ENCODE measurements at places on chromosomes 12 and 14. TPM values are rescaled to one million over a fixed set of nuclear protein-coding genes. Genes with fewer than 3 reads are reported as not detected.
A peak's percentile ranks its signal among the peaks of the same experiment; 100 is the strongest.

DNA sequence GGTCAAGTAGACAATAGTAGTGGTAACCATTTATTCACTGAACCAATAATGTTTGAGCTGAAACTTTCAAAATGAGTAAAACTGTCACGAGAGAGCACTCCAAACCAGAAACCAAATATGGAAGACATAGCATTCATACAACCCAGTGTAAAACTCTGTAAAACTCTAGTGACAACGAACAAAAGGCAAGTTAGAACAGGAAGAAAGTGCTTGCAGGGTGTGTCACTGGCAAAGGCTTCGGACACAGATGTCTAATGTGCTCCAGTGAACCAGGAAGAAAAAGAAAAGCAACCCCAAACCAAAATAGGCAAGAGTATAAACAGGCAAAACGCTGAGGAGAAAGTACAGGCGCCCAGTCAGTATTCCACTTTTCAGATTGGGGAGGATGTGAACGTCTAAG lies 79.3 kb upstream of the FZD10 start:
- DNase-seq = no peak

DNA sequence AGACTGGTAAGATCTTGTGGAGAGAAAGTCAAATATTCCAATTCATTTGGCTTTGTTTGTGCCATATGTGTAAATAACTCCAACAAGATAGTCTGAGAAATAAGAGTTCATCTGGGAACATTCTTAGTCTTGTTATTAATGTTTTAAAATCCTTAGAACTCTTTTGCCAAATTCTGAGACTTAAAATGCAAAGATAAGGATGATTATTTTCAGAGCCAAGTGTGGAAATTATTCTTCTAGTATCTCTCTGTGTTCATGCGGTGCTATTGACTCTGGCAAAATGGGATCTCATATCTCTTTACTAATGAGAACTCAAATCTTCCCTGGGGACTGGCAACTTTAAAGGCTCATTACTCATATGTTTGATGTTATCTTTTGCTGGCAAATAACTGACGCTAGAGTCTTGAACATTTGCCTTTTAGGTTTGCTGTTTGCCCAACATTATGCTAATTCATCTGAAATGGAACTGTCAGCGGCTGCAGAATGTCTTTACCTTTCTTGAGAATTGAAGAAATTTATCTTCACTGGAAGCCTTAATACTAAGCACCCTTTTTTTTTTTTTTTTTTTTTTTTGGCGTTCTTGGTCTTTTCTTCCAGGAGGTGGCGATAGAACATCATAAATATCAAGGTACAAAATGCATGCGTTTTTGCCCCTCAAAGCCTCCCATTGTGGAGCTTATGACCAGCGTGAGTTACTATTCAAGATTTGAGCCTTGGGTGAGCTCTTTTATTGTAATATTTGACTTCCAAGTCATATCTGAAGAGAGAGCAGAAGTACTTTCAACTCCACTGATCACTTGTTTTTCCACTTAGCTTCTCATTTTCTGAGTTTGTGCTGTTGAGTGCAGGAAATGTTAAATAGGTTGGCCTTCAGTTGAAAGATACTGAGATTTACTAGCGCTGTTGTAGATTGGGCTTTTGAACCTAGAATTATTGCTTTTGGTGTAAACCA lies 86.5 kb downstream of the CAND1 start:
- DNase-seq = peak; percentile 34

GRCh38 chr14:71932229-71932981 lies at the start of gene RGS6:
RGS6 (plus strand) TSS chr14:71932429.
- DNase-seq = peak; percentile 43

- no peak for DNase-seq
Measured at GRCh38 chr12:95460896-95461295, 13.1 kb upstream of the METAP2 start.

DNA sequence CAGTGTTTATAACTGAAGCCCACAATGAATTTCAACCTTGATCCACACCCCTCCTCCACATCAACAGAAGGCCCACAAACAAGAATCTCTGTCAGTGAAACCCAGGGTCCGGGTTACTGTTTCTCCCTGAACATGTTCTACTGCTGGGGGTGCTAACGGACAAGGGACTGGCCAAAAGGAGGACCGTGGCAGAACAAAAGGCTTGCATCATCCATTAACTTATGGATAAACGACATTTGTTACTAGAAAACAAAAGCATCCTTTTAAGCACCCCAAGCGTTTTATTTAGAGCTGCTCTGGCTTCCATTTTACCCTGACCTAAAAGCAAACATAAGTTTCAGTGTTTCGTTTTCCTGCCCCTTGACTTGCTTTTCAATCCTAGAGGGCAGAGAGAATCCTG lies 32.2 kb downstream of the BRAP start:
- no peak for DNase-seq

- no peak for DNase-seq
Measured at GRCh38 chr14:87542288-87542687, 450.7 kb downstream of the GALC start.

GRCh38 chr14:91501951-91502930 lies 7.9 kb downstream of the PPP4R3A start:
- no peak for DNase-seq

DNA sequence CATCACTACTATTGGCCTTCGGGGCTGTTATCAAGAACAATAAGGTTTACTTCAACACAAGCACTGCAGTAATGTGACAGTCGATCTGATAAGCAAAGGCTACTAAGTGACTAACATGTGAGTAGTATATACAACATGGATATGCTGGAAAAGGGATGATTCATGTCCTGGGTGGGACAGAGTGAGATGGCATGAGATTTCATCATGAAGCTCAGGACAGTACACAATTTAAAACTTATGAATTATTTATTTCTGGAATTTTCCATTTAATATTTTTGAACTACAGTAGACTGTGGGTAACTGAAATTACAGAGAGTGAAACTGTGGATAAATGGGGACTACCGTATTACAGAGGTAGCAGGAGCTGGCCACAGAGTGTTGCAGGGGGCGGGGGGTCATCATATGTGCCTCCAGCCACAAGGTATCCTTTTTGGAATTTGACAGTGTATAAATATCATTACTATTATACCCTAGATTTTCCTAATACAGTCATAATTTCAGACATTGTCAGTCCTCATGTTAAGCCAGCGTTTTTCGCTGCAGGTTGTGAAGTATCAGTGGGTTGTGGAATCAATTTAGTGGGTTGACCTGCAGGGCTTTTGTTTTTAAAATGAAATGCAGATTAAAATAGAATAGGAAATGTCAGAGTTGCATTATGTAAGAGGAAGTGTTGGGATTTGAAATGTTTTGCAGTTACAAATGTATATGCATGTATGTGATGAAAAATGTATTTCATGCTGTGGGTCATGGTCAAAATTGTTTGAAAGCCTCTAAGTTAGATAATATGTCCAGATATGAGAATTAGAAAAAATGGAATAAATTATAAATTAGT lies 148.0 kb upstream of the NUDT4 start:
- peak; percentile 84 for DNase-seq

GRCh38 chr14:79375356-79375755 lies 835.9 kb downstream of the DIO2 start:
- no peak for DNase-seq

DNA sequence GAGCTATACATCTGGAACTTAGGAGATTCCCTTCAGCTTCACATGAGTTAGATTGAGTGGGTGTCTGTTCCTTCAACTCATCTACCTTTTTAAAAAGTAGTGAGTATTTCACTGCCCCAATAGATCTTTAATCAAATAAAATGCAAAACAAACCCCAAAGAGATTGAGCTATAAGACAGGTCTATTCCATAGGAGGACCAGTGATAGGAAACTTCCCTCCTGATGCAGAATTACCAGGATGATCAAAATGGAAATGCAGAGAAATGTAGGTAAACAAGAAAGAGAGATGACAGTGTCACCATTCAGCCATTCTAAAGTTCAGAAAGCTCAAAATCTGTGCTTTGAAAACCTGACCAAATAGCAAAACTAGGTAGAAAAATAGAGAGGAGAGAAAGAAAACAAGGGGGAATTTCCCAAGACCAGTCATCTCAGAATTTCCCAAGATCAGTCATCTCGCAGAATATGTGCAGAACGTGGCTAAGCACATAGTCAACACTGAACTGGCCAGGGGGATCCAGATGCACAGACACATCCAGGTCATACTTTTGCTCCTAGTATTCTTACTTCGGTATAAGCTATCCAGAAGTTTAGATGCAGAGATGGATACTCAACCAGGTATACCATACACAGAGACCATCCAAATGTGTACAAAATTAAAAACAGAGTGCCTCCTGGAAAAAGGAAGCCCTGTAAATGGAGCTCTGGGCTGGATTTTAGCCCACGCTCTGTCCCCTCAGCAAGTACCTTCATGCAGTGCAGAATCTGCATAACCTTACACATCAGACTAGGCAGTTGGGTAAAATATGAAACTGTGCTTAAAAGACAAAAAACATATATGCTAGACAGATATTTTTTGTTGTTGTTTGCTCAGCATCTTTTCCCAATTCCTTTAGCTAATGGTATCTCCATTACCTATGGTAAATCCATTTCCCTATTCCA lies 27.4 kb downstream of the SLC41A2 start:
- no peak for DNase-seq

- DNase-seq = no peak
Measured at GRCh38 chr12:97173688-97174410, 266.8 kb downstream of the NEDD1 start.

DNA sequence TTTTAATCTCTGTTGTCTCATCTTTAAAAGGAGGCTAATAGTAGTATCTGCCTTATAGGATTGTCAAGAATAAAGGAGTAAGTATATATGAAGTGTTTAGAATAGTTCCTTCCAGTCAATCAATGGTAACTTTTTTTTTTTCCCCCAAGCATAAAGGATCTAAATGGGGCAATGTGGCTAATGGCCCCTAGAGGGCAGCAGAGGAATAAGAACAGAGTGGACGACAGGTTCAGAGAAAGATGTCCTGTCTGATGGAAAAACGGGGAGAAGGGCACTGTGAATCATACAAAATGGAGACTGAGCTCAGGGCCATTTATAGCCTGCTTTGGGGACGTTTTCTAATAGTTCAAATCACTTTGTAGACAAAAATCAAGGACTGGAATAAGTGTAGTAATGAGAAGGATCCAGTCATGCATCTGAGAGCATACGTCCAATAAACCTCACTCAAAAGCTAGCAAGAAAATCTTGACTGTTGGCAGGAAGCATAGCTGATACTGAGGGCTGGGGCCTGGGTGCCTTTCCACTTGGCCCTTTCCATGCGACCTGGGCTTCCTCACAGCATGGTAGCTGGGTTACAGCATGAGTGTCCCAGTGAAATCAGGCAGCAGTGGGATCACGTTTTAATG lies 51.3 kb downstream of the IFNG-AS1 start:
- DNase-seq = peak; percentile 65

DNA sequence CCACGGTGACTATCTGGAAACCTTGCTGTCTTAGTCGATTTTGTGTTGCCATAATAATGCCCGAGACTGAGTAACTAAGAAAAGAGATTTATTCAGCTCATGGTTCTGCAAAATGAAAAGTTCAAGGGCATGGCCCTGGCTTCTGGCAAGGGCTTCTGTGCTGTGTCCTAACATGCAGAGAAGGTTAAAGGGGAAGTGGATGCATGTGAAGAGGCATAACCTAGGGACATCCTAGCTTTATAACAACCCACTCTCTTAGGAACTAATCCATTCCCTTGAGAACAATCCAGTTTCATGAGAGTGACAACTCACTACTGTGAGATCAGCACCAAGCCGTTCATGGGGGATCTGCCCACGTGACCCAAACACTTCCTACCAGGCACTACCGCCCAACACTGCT lies 11.5 kb downstream of the FLVCR2 start:
- no peak for DNase-seq

Gene ANKRD9
- total RNA-seq = 29.0 TPM

GRCh38 chr12:113159937-113160336 lies 10.4 kb downstream of the CFAP73 start:
- DNase-seq = no peak
